Vein endothelial cell (primary cell): ENCODE measurements at places on chromosomes 7 and 10. TPM values are rescaled to one million over a fixed set of nuclear protein-coding genes. Genes with fewer than 3 reads are reported as not detected.

UPP1 gene
- 16.7 and 34.9 TPM in 2 replicates for total RNA-seq

SNX10 gene
- total RNA-seq: 0.65 and 2.3 TPM in 2 replicates

PDK4 gene
- 10.0 and 10.1 TPM in 2 replicates for total RNA-seq

ST8SIA6 gene
- 2.0 and 8.5 TPM in 2 replicates for total RNA-seq

TMEM140 gene
- 24.9 and 28.7 TPM in 2 replicates for total RNA-seq

COL26A1 gene
- not detected in 2 replicates for total RNA-seq

GSTO2 gene
- total RNA-seq: 0.33 and 0.57 TPM in 2 replicates

TMEM229A gene
- not detected in 2 replicates for total RNA-seq

BMPER gene
- total RNA-seq: 0.65 and 1.5 TPM in 2 replicates

ACTL6B gene
- total RNA-seq: not detected in 2 replicates

FGFR2 gene
- total RNA-seq: not detected in 2 replicates

CLCN1 gene
- total RNA-seq: not detected in 2 replicates

MMS19 gene
- 117 and 122 TPM in 2 replicates for total RNA-seq

RPEL1 gene
- 0.33 TPM in 1 of 2 replicates, not detected in the other for total RNA-seq

GRID2IP gene
- not detected in 2 replicates for total RNA-seq

ACSL5 gene
- 18.3 and 26.7 TPM in 2 replicates for total RNA-seq

CTAGE6 gene
- total RNA-seq: 0.65 and 0.76 TPM in 2 replicates

LDB3 gene
- not detected in 2 replicates for total RNA-seq

RARRES2 gene
- total RNA-seq: not detected in 2 replicates

LIPF gene
- total RNA-seq: not detected in 2 replicates

PHYHIPL gene
- total RNA-seq: 0.10 TPM in 1 of 2 replicates, not detected in the other

ITGA8 gene
- under 0.01 and 0.57 TPM in 2 replicates for total RNA-seq

ACTR3C gene
- total RNA-seq: 0.67 and 2.0 TPM in 2 replicates

RADIL gene
- total RNA-seq: 0.48 and 0.65 TPM in 2 replicates

NACAD gene
- total RNA-seq: 0.76 and 1.6 TPM in 2 replicates

C10orf67 gene
- total RNA-seq: not detected in 2 replicates

GCK gene
- total RNA-seq: 0.19 and 0.65 TPM in 2 replicates

ZNF736 gene
- total RNA-seq: 6.9 and 10.4 TPM in 2 replicates

LAMB1 gene
- 725 and 949 TPM in 2 replicates for total RNA-seq

SLC18A3 gene
- total RNA-seq: not detected in 2 replicates

FRMPD2 gene
- under 0.01 TPM in 1 of 2 replicates, not detected in the other for total RNA-seq

FKBP6 gene
- not detected in 2 replicates for total RNA-seq

VPS26A gene
- total RNA-seq: 36.6 and 47.8 TPM in 2 replicates

FAM241B gene
- 0.33 and 0.48 TPM in 2 replicates for total RNA-seq

PTER gene
- 5.3 and 6.9 TPM in 2 replicates for total RNA-seq

ATOH7 gene
- not detected in 2 replicates for total RNA-seq

RBM17 gene
- 50.0 and 58.8 TPM in 2 replicates for total RNA-seq

THSD7A gene
- 32.0 and 36.6 TPM in 2 replicates for total RNA-seq

FANK1 gene
- 2.5 and 3.3 TPM in 2 replicates for total RNA-seq
